ENCODE measurements at places on chromosomes 7 and 10.

GRCh38 chr10:84837877-84838276, 509.5 kb downstream of the CCSER2 start:
- no peak for DNase-seq

- DNase-seq, result peak; percentile 74
Measured at GRCh38 chr10:102814873-102815661, 22.1 kb downstream of the CYP17A1 start.

DNA sequence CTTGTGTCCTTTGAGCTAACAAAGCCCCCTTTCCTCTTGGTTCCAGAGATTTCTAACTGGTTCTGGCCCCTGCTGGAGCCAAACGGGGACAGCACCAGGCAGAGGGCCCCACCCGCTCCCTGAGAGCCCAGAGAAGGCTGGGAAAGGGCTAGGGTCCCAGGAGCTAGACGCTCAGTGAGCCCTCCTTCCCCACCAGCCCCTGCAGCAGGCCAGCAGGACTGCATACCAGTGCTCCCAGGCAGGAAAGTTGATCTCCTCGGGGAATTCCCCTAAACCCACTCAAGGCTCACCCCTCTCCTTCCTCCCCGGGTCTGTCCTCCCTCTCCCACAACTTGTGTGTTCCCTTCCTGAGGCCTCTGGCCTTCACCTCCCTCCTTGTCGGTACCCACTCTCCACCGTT, 47.7 kb downstream of the PAX2 start:
- no peak for DNase-seq

DNA sequence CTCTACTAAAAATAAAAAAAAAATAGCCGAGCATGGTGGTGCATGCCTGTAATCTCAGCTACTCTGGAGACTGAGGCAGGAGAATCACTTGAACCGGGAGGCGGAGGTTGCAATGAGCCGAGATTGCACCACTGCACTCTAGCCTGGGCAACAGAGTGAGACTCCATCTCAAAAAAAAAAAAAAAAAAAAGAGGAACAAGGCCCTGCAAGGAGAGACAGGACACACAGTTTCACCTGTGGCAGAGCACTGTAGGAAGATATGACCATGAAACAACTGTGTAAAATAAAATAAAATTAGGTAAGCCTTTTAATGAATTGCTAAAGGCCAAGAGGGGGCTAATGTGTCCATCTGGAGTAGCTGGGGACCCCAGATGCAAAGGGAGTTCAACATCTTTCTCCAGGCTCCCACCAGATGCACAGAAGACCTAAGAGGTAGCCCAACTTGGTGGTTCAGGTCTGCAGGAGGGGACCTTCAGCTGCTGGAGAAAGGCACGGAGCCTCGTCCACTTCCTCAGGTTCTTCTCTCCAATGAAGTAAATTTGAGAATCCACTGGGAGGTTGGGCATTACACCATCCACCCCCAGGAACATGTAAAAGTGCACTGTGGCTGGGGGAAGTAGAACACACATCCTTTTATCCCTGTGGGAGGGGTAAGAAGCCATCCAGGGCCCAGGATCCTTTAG, 12.7 kb downstream of the PPIF start:
- no peak for DNase-seq

- no peak for DNase-seq
Measured at GRCh38 chr10:119784340-119785067, 58.7 kb downstream of the INPP5F start.

GRCh38 chr7:3267966-3268690, 32.9 kb upstream of the SDK1 start:
- DNase-seq, result no peak

Data from tibial nerve (tissue), 4 donors.